Transverse colon (tissue), 4 donors: ENCODE measurements at places on chromosomes 5 and 9. TPM values are rescaled to one million over a fixed set of nuclear protein-coding genes. Genes with fewer than 3 reads are reported as not detected.

CDH18 gene
- not detected for total RNA-seq

LHX6 gene
- total RNA-seq: not detected

TSSK1B gene
- not detected for total RNA-seq

DNA sequence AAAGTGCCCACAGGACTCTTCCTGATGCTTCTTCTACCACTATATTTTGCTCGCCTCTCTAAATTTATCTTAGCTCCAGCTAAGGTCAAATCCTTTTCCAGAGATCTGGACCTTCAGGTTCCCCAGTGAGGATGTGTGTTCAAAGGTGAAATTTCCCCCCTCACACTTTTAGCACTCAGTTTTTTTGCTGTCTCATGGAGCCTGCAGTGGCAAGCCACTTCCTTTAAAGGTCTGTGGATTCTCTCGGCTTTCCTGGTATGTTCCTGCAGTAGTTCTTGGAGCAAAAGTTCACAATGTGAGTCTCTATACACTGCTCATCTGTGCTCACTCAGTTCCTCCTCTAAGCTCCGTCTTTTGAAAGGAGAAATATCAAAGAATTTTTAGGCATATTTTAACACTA lies 181.4 kb downstream of the LURAP1L start:
- H3K27me3 ChIP-seq: no peaks in the 10 kb centered on the region
- no peaks in the 10 kb centered on the region for H3K36me3 ChIP-seq
- no peaks in the 10 kb centered on the region for H3K4me1 ChIP-seq

OLFM1 gene
- 4.0 TPM for total RNA-seq

ZDHHC21 gene
- total RNA-seq: 22.2 TPM

DNA sequence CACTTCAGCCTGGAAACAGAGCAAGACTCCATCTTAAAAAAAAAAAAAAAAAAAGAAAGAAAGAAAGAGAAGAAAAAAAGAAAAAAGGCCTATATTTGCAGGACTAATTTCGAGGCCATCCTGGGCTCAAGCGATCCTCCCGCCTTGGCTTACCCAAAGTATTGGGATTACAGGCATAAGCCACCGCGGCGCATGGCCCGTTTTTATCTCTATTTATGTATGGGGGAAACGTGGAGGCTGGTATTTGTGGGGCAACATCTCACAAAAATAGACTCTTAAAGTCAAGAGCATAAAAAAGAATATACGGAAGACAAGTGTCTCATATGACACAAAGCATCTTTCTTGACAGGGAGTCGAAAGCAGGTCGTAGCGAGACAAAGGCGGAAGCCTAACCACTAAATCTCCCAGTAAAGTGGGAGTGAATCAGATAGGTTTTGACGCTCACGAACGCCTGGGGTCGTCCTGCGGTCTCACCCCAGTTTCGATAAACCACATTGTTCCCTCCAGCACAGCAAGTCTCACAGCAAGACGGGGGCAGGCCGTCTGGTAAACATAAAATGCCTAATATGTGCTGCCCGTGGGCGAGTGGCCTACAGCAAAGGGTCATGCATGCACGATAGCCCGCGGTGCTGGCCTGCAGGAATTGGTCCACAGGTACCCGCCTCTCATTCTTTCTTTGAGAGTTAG lies 1.8 kb upstream of the TRIM41 start:
- DNase-seq: peak; percentile 23
- no peaks in the 10 kb centered on the region for H3K36me3 ChIP-seq
- peaks cover 25% of the 10 kb centered on the region for H3K4me1 ChIP-seq
- H3K4me3 ChIP-seq: no peak overlapping the region
- H3K27ac ChIP-seq: peak overlapping the region; percentile 95
- no peaks in the 10 kb centered on the region for H3K27me3 ChIP-seq

GRIA1 gene
- total RNA-seq: 0.48 TPM
